NCI-H69 (cell line): ENCODE measurements at places on chromosomes 1 and 21.

DNA sequence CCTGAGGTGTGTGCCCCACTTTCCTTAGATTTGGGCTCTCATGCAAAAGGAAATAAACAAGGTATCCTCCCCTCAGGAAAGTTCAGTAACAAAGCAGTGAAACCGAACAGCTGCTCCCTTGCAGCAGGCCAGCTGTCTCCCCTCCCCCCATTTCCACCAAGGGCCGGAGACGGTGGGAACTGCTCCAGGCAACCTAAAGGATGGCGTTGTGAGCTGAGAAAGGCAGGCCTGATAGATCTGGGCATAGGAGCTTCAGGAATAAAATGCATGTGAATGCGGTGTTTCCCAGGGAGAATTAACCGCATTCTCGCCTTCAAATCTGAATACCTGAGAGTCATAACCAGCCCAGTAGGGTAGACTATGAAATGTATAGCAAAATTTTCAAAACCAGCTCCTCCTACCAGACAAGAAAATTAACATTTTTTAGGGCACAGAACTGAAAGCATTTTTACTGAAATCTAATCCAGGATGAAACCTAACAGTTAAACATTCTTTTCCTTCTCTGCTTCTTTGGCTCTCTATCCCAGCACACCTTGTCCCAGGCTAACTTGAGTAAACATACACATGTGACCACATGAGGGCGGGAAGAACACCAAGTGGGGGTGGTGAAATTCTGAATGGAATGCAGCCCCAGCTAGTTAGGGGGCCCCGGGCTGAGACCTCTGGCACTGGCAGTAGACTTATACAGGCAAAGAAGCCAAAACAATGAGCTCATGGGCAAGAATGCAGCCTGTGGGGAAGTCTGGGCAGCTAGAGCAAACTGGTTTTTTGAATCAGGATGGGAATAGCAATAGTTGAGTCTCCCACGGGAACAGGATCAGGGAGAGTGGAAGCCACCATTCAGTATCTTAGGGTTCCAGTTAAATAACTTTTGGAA lies 11.5 kb downstream of the MCL1 start:
- peak; percentile 93 for DNase-seq

- DNase-seq: peak; percentile 26
These were observed 14.7 kb downstream of the WNT3A start for GRCh38 chr1:228021355-228022030.

- DNase-seq: no peak
These were observed 26.7 kb downstream of the SLC2A1 start for GRCh38 chr1:42931911-42932422.

GRCh38 chr1:216905781-216906180 lies 182.6 kb upstream of the ESRRG start:
- peak; percentile 57 for DNase-seq

GRCh38 chr21:45141507-45141906 lies 67.1 kb downstream of the ADARB1 start:
- no peak for DNase-seq

- no peak for DNase-seq
These were observed 8.9 kb upstream of the C1orf174 start for GRCh38 chr1:3908886-3909517.

DNA sequence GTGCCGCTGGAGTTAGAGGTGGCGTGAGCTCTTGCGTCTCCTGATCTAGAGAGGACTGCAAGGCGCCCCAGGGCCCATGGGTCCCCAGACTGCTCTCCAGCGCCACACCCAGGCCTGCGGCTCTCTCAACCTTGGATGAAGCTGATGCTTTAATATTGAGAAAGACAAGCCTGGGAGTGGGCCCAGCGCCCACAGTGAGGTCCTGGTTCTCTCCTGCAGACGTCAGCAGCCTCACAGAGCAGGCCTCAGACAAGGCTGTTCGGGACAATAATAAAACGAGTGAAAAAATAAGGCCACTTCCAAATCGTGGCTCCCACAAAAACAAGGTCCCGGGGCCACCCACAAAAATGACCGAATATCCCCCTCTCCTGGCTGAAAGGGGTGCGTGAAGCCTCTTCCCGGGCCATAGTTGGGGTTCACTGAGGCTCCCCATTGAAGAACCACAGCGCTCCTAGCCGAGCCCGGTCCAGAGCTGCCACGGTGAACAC lies 6.0 kb upstream of the DNMT3L start:
- no peak for DNase-seq

DNA sequence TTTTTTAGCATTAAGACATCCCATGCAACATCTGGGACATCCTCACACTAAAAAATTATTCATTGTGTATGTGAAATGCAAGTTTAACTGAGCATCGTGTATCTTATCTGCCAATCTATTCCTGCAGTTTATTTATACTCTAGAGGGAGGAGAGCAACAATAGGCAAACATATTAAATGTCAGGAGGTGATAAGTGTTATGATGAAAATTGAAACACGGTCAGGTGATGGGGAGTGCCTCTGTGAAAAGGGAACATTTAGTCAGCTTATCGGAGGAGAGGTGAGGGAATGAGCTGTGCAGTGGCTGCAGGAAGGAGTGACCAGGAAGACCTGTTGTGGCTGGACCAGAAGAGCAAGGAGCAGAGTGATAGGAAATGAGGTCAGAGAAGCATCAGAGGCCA lies 775 bp upstream of the EFCAB14 start:
- peak; percentile 5 for DNase-seq

- no peak for DNase-seq
These were observed 9.1 kb downstream of the MRAP start for GRCh38 chr21:32307706-32308105.

- DNase-seq: no peak
These were observed 301.8 kb upstream of the DUSP10 start for GRCh38 chr1:222043444-222044292.

GRCh38 chr1:12531179-12531499 lies 86.9 kb downstream of the DHRS3 start:
- DNase-seq: no peak

GRCh38 chr1:248822148-248823032 lies 3.3 kb downstream of the SH3BP5L start:
- DNase-seq: no peak

GRCh38 chr1:244836584-244836983 lies 1.1 kb downstream of the COX20 start:
- no peak for DNase-seq

DNA sequence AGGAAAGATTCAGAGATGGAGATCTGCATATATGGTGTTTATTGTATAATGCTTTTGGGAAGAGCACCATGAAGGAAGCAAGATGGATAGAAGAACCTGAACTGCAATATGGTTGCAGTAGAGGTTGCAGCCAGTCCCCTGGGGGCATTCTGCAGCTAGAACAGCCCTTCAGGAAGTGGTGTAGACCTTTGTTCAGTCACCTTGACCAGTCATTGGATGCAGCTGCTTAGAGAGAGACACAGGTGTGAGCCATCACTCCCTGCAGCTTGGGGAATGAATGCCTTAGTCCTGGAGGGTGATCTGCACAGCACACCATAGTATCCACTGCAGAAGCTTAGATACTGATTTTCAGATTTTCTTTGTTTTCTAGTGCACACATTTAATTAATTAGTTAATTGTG lies 42.3 kb downstream of the NEK7 start:
- peak; percentile 92 for DNase-seq

DNA sequence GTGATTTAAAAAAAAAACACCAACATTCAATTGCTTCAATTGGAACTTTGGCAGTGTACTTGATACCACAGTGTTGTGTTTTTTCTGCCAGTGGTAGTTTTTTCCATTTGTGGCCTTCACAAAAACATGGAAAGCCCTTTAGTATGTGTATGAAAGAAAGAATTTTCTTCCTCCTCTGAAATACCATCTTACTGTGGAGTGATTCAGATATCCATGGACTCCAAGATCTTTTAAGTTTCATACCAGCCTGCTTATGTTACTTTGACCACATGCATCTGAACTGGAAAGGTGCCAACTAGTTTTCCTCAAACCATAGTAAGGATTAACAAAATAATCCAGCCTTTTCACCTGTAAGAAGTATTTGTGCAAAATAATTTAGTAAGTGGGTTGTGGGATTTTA lies 3.4 kb downstream of the PPP2R5A start:
- peak; percentile 39 for DNase-seq

GRCh38 chr21:38272215-38272614 lies 15.4 kb downstream of the KCNJ15 start:
- DNase-seq: peak; percentile 4

DNA sequence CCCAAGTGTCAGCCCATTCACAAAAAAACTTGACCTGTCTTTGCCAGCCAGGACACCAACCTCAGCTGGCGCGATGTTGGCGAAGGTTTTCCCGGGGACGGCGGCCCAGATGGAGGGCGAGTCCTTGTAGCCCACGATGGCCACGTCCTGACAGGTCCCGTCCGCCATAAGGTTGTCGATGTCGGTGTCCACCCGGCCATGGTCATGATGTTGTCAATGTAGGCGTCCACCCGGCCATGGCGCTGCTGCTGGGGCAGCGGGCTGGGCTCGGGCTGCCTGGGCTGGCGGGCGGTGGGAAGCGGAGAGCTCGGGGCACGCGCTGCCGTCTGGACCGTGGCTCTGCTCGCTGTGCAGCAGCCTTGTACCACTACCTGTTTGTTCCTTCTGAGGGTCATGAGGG lies 18.3 kb upstream of the MYOC start:
- DNase-seq: no peak

GRCh38 chr1:89391686-89392085 lies 27.8 kb downstream of the GBP6 start:
- DNase-seq: no peak

- DNase-seq: no peak
These were observed 272.5 kb downstream of the RRAGC start for GRCh38 chr1:38586993-38587646.

DNA sequence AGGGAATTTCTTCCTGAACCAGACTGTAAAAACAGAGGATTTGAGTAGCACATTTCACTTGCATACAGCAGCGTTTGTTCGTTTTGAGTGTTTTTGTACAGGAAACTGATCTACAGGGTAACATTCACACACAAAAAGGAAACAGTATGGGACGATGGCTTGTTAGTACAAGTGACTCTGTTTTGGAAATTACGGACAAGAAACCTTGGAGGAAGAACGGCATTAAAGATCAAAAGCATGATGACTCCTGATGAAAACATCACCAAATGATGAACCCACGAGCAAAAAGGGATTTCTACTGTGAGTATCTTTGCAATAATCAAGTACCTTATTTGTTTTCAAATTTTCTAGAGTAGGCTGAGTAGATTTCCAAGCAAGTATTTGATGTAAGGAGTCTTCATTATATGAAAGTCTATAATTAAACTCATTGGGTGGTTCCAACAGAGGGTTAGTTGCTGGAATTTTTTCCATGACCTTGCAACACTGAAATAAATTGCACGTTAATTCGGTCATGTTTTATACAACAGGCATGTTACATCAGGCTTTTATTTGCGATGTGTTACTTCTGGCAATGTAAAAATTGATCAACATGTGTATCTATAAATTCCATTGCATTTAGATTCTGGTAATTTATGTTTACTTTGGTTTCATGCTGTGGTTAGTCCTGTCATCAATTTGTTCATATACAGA lies 76.7 kb upstream of the KCNK2 start:
- no peak for DNase-seq

DNA sequence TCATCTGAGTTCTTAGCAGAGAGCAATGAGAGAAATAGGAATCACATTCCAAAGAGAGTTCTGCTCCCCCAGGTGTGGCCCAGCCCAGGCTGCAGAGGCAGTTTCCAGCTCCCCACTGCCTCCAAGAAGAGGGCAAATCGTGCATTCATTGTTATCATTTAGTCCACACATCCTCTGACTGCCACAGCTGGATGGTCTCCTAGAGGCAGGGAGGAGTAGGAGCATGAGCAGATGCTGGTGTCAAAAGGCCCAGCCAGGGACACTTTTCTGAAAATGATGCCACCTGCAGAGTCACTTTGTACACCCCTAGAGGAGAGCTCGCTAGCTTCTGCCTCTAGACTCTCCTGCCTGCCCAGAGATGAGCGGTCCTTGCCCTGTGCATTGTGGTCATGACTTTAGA lies 33.6 kb upstream of the GNPAT start:
- no peak for DNase-seq

- DNase-seq: no peak
These were observed 51.4 kb downstream of the HS2ST1 start for GRCh38 chr1:86965827-86966182.

DNA sequence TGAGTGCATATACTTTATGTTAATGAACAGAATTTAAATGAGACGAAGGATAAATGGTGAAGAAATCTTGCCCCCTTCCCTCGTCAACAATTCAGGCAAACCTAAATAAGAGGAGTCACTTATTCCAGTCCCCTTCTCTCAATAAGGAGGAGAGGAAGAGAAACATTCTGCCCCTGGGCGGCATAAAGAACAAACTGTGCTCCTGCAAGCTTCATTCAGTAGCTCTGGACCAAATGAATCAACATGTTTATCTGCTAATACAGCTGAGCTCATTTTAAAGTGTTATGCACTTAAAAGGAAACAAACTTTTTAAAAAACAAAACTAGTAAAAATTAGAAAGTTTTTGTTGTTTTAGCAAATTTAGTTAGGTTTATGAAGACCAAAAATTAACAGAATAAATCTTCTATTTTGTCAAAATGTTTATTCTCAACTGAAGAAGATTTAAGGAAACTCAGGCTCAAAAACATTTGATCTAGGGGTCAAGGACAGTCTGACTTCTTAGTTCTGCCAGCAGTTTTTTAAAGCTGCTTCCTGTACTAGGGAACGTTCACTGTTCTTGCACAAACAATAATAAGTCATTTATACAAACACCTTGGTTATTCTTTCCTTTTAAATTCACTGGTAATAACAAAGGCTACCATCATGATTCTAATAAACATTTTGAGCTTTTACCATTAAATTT lies 58.3 kb downstream of the AKT3 start:
- DNase-seq: no peak

DNA sequence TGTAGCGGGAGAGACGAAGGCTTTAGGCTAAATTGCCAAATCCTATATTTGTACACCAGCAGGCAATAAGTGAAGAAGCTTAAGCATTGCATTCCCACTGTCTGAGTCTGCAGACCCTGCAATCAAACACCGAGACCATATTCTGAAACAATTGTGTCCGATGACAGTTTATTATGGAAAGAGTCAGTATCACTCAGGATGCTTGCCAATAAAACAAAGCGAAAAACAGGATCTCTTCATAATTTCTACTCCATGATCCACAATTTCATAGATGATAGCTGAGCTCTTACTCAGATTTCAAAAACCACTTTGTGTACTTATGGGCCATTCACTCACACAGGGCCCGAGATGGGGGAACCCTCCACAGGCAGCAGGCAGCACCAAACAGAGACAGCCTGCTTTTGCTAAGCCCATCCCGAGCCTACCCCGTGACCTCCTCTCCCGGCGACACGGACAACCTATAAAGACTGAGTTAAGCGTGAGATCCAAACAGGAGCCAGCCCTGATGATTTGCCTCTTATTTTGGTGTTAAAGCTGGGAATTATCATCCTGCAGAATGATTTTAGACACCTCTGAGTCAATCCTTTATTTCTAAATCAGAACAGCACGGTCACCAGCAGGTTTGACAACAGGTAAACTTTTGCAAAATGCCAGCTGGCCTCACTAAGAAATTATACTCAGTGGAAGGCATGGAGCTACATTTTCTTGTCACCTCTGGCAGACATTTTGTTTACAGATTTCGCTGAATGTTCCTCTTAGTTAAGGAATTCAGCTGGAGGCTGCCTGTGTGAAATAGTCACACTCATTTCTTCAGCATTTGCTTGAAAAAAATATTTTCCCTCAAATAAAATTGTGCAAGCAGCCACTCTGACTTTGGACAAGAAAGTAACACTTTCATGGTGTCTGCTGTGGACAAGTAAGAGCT lies 212.4 kb downstream of the GPATCH2 start:
- no peak for DNase-seq
